ENCODE measurements at places on chromosomes 12 and 14.
A peak's percentile ranks its signal among the peaks of the same experiment; 100 is the strongest.

- no peak for DNase-seq
Observed at GRCh38 chr12:56723889-56724700, 1.0 kb downstream of the NACA start.

DNA sequence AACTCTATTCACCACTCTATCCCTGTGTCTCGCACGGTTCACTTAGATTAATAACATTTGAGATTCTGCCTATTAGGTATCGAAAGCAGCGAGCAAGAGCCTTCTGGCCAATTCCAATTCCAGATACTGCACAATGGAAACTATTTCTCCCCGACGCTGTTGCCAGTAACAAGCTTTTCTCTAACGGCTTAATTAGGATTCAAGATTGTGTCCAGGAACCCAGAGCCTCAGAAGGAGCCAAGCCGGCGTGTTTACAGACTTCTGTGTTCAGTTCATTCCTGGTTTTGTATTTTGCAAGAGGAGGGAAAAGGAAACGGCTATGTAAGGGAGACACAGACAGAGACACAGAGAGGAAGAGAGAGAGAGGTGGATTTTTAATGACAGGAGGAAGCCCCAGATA lies 185.6 kb downstream of the DICER1 start:
- DNase-seq = no peak

GRCh38 chr12:48339442-48340117 lies 11.1 kb downstream of the ZNF641 start:
- DNase-seq = no peak

- DNase-seq = no peak
Observed at GRCh38 chr12:53530061-53530460, 22.8 kb upstream of the NPFF start.

GRCh38 chr14:51792809-51793208 lies 67.6 kb upstream of the GNG2 start:
- no peak for DNase-seq

- no peak for DNase-seq
Observed at GRCh38 chr14:58904776-58905175, 267.0 kb downstream of the DACT1 start.

DNA sequence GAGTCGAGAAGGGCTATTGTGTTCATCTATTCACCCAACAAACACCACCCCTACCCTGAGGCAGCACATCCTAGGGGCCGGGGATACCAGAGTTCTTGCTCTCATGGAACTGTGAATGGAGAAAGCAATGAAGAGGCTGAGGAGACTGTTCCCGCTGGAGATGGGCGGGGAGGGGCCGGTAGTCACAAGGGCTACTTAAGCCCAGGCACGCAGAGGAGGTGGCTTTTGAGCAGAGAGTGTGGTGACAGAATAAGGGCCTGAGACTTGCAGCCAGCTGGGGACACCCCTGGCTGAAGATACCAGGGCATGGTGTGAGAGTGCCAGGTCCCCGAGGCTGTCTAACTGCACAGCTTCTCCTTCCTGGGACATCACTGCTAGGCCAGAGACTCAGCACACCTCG lies 114.1 kb upstream of the EVL start:
- no peak for DNase-seq

GRCh38 chr12:59151243-59151642 lies 230.9 kb upstream of the LRIG3 start:
- no peak for DNase-seq

- DNase-seq = no peak
Observed at GRCh38 chr14:90593254-90594040, 196.6 kb downstream of the CALM1 start.

GRCh38 chr14:62015243-62015642 lies 253.0 kb downstream of the SNAPC1 start:
- no peak for DNase-seq

DNA sequence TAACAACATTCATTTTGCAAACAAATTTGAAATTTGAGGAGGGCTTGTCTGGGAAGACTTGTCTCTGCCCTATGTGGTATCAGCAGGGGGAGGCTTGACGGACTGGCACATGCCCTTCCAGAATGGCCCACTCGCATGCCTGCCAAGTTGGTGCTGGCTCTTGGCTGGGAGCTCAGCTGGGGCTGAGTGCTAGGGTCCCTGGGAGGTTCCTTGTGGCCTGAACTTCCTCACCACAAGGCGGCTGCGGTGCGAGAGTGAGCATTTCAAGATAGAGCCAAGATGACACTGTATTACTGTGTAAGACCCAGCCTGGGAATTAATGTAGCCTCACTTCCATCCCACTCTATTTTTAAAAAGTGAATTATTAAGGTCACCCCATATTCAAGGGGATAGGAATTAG lies 271.6 kb upstream of the PLEKHG7 start:
- peak; percentile 13 for DNase-seq

GRCh38 chr12:124568431-124569374 lies 1.3 kb upstream of the NCOR2 start:
- DNase-seq = peak; percentile 28

GRCh38 chr12:94147991-94148738 lies at the start of gene PLXNC1:
PLXNC1 (plus strand) TSS chr12:94148577; CDS start chr12:94148972, 395 bp downstream.
- DNase-seq = peak; percentile 72

DNA sequence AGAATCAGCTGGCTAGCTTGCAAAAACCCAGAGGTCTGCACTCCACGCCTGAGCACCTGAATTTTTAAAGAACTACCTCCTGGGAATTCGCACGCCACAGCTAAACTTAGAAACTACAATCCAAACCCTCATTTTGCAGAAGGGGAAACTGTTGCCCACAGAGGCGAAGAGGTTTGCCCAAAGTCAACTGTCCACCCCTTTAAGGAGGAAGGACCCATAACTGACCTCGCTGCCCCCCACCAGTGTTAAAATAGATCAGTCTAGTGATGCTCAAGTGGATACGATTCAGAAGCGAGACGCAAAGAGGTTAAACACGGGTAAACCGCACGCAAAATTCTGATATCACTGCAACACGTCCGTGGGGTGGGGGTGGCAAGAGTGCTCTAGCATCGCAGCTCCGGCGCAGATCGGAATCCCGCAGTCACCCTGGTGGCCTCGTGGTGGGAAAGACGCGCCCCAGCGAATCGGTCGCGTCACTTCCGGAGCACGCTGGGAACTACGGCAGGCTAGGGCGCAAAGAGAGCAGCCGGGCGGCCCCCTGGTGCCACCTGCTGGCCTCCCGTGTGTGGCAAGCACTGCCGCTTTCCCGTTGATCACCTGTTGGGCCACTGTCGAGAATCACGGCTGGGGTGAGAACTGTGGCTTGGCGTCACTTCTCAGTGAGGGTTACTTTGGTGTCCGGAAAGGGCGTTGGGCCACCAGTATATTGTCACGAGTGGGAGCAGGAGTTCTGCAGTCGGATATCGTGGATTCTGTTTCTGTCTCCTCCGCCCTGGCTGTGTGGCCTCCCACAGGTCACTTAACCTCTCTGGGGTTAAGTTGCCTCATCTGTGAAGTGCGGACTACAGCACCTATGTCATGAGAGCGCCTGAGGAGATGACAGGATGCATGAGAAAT lies at the start of gene ALKBH2:
Gene ALKBH2 (minus strand): TSS at position 451 of the 897 bp plus-strand sequence. CDS start 686 bp downstream, outside the sequence.
- peak; percentile 95 for DNase-seq

DNA sequence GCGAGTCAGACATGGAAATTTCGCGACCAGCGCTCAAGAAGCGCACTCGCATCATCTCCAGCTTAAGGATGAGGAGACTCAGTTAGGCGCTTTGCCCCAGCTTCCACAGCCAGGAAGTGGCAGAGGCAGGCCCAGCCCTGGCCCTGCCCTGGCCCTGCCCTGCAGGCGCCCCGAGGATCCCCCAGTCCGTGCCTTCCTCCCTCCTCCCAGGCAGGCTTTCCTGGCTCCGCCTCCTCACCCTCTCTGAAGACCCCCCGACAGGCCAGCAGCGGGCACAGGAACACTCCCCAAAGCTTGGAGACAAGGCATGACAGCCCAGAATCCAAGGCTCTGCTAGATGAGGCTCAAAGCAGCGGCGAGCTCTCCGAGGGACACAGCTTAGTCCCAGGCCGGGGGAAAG lies 25.1 kb downstream of the UBR7 start:
- no peak for DNase-seq

DNA sequence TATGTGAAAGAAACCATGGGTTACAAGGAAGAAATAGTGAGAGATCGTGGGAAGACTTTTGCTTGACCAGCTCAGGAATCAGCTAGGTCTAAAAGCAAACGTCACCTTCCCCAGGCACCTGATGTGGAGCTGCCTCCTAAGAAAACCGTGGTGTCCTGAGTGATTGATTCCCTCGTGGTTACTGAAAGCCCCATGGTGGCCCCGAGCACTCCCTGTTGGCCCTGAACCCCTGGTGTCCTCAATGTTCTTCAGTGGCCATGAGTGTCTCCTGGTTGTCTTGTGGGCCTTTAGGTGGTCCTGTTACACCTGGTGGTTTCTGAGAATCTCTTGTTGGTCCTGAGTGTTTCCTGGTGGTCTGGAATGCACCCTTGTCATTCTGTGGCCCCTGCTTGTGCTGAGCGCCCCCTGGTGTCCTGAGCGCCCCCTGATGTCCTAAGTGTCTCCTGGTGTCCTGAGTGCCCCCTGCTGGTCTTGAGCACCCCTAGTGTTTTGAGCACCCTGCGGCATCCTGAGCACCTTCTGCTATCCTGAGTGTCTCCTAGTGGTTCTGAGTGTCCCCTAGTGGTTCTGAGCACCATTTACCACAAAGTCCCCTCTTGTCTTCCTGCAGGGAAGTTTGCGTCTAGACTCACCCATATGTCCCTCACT lies 518.7 kb downstream of the TMEM121 start:
- peak; percentile 88 for DNase-seq

GRCh38 chr14:85319101-85319500 lies 210.8 kb upstream of the FLRT2 start:
- no peak for DNase-seq

- no peak for DNase-seq
Observed at GRCh38 chr14:94379291-94380224, 8.8 kb downstream of the SERPINA1 start.

DNA sequence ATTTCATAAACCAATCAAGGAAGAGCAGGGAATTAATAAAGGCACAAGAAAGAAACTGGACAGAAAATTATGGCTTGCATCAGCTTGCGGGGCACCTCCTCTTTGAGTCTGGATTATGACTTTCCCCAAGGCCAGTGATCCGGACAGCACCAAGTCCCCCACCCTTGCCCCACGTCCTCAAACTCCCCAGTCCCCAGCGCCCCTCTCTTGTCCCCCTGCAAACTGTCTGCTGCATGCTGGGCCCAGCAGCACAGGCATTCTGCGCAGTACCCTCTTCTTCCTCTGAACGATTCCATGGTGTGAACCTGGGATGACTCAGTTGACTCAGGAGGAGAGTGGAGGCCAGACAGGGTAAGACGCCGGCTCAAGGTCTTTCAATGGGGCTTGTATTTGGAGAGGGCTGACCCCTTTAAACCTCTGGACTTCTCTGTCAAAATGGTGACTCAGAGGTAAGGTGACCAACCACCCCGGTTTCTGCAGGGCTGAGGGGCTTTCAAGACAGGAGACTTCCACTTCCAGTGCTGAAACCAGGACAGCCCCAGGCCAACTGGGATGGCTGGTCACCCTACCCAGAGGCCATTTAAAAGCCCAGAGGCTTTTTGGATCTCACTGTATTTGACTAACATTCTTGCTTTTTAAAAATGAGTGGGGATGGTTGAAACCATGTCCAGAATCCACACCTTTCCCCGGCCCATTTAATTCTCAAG lies 13.5 kb downstream of the C14orf132 start:
- no peak for DNase-seq
